ENCODE measurements at places on chromosomes 6 and 20. TPM values are rescaled to one million over a fixed set of nuclear protein-coding genes. Genes with fewer than 3 reads are reported as not detected.

DNA sequence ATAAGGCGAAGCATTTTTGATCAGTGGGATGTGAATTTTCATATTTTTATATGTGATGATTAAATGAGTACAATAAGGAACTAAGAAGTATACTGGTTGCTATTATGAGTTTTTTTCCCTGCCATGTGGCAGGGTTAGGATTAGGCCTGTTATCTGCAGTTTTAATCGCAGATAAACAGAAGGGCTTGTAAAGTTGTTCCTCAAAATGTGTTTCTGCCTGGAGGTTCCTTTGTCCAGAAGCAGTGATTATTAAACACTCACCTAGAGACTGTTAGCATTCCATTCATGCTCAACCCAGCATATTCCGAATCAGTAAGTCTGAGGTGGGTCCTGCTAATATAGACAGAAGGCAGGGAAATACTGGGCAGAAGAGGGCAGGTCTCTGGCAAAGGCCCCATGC lies 316.0 kb downstream of the CLIC5 start:
- no peaks in the 10 kb centered on the region for H3K27me3 ChIP-seq
- no peaks in the 10 kb centered on the region for H3K36me3 ChIP-seq
- no peak overlapping the region for H3K27ac ChIP-seq
- H3K4me1 ChIP-seq: peaks cover 10% of the 10 kb centered on the region
- no peak overlapping the region for H3K4me3 ChIP-seq
- DNase-seq: no peak

GRCh38 chr20:63536241-63536977 lies 767 bp downstream of the PTK6 start:
- H3K36me3 ChIP-seq: no peaks in the 10 kb centered on the region
- DNase-seq: no peak
- H3K27ac ChIP-seq: no peak overlapping the region
- H3K4me3 ChIP-seq: no peak overlapping the region
- H3K4me1 ChIP-seq: peaks cover 5% of the 10 kb centered on the region

DNA sequence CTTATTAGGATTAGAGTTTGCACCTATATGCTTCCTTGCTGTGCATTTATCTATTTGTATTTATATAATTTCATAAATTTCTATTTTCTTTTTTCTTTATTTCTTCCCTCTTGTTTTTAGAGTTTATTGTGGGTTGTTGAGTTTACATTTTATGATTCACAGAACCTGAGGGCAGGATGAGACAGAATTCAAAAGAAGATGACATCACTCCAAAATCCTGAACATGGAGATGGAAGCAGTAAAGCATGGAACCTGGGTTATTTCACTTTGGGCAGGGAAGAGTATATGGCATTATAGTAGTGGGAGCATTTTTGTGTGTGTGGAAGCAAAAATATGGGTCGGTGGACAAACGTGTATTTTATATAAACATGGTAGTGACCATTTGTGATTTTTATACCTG lies 157.5 kb downstream of the RFX6 start:
- no peaks in the 10 kb centered on the region for H3K36me3 ChIP-seq
- no peaks in the 10 kb centered on the region for H3K4me1 ChIP-seq
- no peak overlapping the region for H3K27ac ChIP-seq
- DNase-seq: no peak
- H3K27me3 ChIP-seq: no peaks in the 10 kb centered on the region

GRCh38 chr6:110528930-110529325 lies 52.5 kb upstream of the SLC22A16 start:
- H3K4me1 ChIP-seq: peaks cover 3% of the 10 kb centered on the region
- DNase-seq: no peak
- H3K27me3 ChIP-seq: no peaks in the 10 kb centered on the region
- no peak overlapping the region for H3K4me3 ChIP-seq

GRCh38 chr6:55866128-55866527 lies 9.3 kb downstream of the BMP5 start:
- H3K27me3 ChIP-seq: no peaks in the 10 kb centered on the region
- DNase-seq: no peak
- no peaks in the 10 kb centered on the region for H3K4me1 ChIP-seq
- H3K27ac ChIP-seq: no peak overlapping the region

C6orf118 gene
- not detected for total RNA-seq

CDSN gene
- not detected for total RNA-seq

GRCh38 chr20:44409132-44409600 lies 53.7 kb downstream of the HNF4A start:
- H3K36me3 ChIP-seq: no peaks in the 10 kb centered on the region
- DNase-seq: peak; percentile 95
- H3K4me1 ChIP-seq: no peaks in the 10 kb centered on the region
- H3K27ac ChIP-seq: no peak overlapping the region
- no peak overlapping the region for H3K4me3 ChIP-seq

GRCh38 chr6:1524040-1524480 lies 85.7 kb upstream of the FOXC1 start:
- H3K4me3 ChIP-seq: no peak overlapping the region
- peaks cover 2% of the 10 kb centered on the region for H3K4me1 ChIP-seq
- DNase-seq: peak; percentile 57
- H3K27ac ChIP-seq: no peak overlapping the region

OR2H2 gene
- total RNA-seq: not detected

DNA sequence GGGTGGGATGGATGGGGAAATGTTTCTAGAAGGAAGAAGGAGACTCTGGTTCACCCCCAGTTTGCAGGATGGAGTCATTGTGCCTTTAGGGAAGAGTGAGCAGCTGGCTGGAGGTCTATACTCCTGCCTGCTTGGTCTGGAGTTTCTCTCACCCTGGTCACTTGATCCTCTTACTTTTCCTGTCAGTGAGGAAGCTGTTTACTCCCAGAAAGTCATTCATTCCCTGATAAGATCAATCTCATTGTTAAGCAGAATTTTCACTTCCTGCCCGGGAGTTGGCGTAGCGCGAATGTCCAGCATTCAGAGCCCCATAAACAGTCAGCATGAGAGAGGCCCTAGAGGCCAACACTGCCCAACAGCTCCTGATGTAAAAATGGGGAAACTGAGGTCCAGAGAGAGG lies 70.4 kb upstream of the SIRPA start:
- DNase-seq: no peak
- H3K4me1 ChIP-seq: peaks cover 19% of the 10 kb centered on the region
- H3K36me3 ChIP-seq: no peaks in the 10 kb centered on the region
- no peak overlapping the region for H3K4me3 ChIP-seq
- no peaks in the 10 kb centered on the region for H3K27me3 ChIP-seq
- no peak overlapping the region for H3K27ac ChIP-seq

LINC00237 gene
- not detected for total RNA-seq

ID1 gene
- 27.4 TPM for total RNA-seq

C6orf58 gene
- not detected for total RNA-seq

SLA2 gene
- not detected for total RNA-seq

GRCh38 chr6:21167790-21168189 lies 425.8 kb upstream of the SOX4 start:
- H3K27ac ChIP-seq: no peak overlapping the region
- no peaks in the 10 kb centered on the region for H3K36me3 ChIP-seq
- no peaks in the 10 kb centered on the region for H3K4me1 ChIP-seq
- no peak overlapping the region for H3K4me3 ChIP-seq

- H3K27me3 ChIP-seq: no peaks in the 10 kb centered on the region
- H3K4me1 ChIP-seq: no peaks in the 10 kb centered on the region
- DNase-seq: no peak
- no peak overlapping the region for H3K27ac ChIP-seq
- no peak overlapping the region for H3K4me3 ChIP-seq
- H3K36me3 ChIP-seq: no peaks in the 10 kb centered on the region
Observed at GRCh38 chr6:143164565-143165105, 103.9 kb downstream of the AIG1 start.

ZNF391 gene
- total RNA-seq: 1.3 TPM

PLA2G7 gene
- under 0.01 TPM for total RNA-seq

DNA sequence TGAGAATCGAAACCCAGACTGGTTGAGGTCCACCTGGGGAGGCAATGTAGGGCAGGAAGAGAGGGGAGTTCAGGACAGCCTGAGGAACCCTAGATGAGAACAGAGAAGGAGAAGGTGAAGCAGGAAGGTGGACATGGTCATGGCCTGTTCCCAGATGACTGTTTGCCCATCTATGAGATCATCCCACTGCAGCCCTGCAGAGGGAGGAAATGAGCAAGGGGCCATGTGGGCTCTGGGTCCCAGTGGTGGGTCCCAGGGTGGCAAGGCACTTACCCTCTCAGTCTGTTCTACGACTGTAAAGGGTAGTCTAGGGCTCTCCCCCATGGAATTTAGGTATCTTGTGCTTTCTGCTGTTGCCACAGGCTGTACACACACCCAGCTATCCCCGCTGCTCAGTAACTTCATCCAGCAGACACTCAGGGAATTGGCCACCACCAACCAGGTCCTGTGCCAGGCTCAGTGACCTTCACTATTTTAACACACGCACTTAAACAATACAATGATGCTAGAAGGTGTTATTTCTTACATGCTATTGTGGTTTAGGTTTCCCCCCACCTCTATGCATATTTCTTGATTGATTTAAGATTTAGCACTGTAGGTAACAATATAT lies 89.8 kb downstream of the TOX2 start:
- peaks cover 5% of the 10 kb centered on the region for H3K36me3 ChIP-seq
- no peak overlapping the region for H3K27ac ChIP-seq
- no peak overlapping the region for H3K4me3 ChIP-seq

GRCh38 chr6:153872946-153873345 lies 166.1 kb upstream of the OPRM1 start:
- H3K4me1 ChIP-seq: no peaks in the 10 kb centered on the region
- H3K36me3 ChIP-seq: no peaks in the 10 kb centered on the region
- no peak for DNase-seq
- no peaks in the 10 kb centered on the region for H3K27me3 ChIP-seq
- H3K27ac ChIP-seq: no peak overlapping the region
- no peak overlapping the region for H3K4me3 ChIP-seq

RNF8 gene
- total RNA-seq: 19.5 TPM

OTOR gene
- not detected for total RNA-seq

GRCh38 chr6:154304191-154304590 lies 52.4 kb downstream of the IPCEF1 start:
- DNase-seq: no peak
- H3K36me3 ChIP-seq: no peaks in the 10 kb centered on the region
- H3K4me3 ChIP-seq: no peak overlapping the region
- H3K27me3 ChIP-seq: no peaks in the 10 kb centered on the region

DNA sequence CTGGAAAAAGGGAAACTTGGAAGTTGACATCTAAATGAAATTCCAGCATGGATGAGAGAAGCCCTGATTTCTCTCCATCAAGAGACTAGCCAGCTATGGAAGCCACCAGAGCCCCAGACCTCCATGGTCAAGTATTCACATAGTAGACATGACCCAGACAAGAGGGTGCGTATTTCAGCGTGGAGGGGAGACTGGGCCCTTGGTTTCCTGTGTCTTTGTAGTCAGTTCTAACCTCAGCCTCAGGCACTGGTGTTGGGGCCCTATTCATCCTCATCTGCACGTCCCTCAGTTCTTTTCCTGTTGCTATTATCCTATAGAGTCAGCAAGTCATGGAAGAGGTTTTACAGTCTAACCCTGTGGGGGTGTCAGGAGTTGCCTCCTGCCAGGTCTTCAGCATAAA lies 12.5 kb downstream of the GNL1 start:
- no peak overlapping the region for H3K4me3 ChIP-seq
- DNase-seq: no peak
- no peaks in the 10 kb centered on the region for H3K27me3 ChIP-seq
- no peak overlapping the region for H3K27ac ChIP-seq
- peaks cover 14% of the 10 kb centered on the region for H3K36me3 ChIP-seq
- no peaks in the 10 kb centered on the region for H3K4me1 ChIP-seq

QRSL1 gene
- total RNA-seq: 13.6 TPM

FYN gene
- 59.3 TPM for total RNA-seq

SEL1L2 gene
- total RNA-seq: not detected

- H3K27ac ChIP-seq: peak overlapping the region; percentile 2
- no peaks in the 10 kb centered on the region for H3K27me3 ChIP-seq
- peaks cover 12% of the 10 kb centered on the region for H3K4me1 ChIP-seq
- peak; percentile 88 for DNase-seq
- no peaks in the 10 kb centered on the region for H3K36me3 ChIP-seq
Observed at GRCh38 chr6:105810105-105810921, 275.8 kb upstream of the PRDM1 start.

- no peaks in the 10 kb centered on the region for H3K27me3 ChIP-seq
- no peak overlapping the region for H3K27ac ChIP-seq
- DNase-seq: no peak
- H3K4me3 ChIP-seq: no peak overlapping the region
- H3K4me1 ChIP-seq: no peaks in the 10 kb centered on the region
Observed at GRCh38 chr20:10385850-10386544, 48.0 kb downstream of the MKKS start.

GTSF1L gene
- total RNA-seq: not detected

ASIP gene
- total RNA-seq: not detected

DNA sequence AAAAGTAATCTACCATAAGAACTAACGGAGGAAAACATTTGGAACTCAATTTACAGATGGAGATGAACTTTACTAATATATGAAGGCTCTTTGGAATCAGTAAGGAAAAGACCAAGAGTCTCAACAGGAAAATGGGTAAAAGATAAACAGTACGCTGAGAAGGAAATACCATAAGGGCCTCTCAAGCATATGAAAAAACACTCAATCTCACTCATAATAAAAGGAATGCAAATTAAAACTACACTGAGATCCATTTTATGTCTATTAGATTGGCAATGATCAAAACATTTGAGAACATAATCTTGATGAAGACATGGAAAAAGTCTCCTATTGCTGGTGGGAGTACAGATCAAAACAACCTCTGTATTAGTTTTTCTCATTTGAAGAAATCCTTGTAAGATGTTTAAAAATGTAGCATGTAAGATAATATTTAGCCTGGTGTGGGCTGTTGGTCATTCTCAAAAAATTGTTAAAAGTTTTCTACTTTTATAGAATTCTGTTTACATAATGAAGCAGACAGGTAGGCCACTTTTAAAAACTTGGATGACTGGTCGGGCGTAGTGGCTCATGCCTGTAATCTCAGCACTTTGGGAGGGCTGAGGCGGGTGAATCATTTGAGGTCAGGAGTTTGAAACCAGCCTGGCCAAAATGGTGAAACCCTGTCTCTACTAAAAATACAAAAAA lies 14.5 kb downstream of the REV3L start:
- H3K4me3 ChIP-seq: no peak overlapping the region
- H3K27ac ChIP-seq: no peak overlapping the region
- H3K27me3 ChIP-seq: no peaks in the 10 kb centered on the region
- no peaks in the 10 kb centered on the region for H3K4me1 ChIP-seq
- peaks cover 6% of the 10 kb centered on the region for H3K36me3 ChIP-seq
- DNase-seq: no peak

DNA sequence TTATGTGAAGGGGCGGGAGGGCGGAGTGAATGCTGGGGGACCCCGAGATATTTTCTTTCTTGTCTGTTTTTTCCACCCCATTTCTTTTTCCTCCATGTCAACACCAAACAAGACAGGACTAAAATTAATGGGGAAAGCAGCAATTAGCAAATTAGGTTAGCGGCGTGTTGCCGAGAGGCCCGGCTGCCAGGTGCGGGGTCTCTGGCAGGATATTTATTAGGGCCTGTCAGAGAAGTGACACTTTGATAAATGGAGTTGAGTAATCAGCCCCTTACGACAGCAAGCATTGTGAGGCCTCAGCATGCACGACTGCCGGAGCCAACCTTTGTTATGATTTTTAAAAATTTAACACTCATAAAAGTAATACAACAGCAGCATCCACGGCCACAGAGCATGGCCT lies 193.8 kb downstream of the DHX35 start:
- no peaks in the 10 kb centered on the region for H3K4me1 ChIP-seq
- no peak for DNase-seq
- H3K4me3 ChIP-seq: no peak overlapping the region

CST4 gene
- 0.17 TPM for total RNA-seq
